Parietal lobe (tissue), 2 donors: ENCODE measurements at places on chromosomes 3 and 15. TPM values are rescaled to one million over a fixed set of nuclear protein-coding genes. Genes with fewer than 3 reads are reported as not detected.

The UBA7 gene
- total RNA-seq = 6.6 TPM

The C2CD4A gene
- total RNA-seq = not detected

The TMEM87A gene
- total RNA-seq = 76.1 TPM

The C3orf85 gene
- not detected for total RNA-seq

The ROPN1 gene
- not detected for total RNA-seq

The NEK10 gene
- 42.9 TPM for total RNA-seq
